ENCODE measurements at places on chromosomes 13 and 19. TPM values are rescaled to one million over a fixed set of nuclear protein-coding genes. Genes with fewer than 3 reads are reported as not detected.

The PSG7 gene
- not detected for total RNA-seq

The PPP1R37 gene
- 21.6 TPM for total RNA-seq

The ZNF675 gene
- total RNA-seq: 22.1 TPM

The CYP2S1 gene
- total RNA-seq: 1.8 TPM

The ZNF541 gene
- 0.34 TPM for total RNA-seq

The NLRP4 gene
- total RNA-seq: not detected

The NBEA gene
- 0.60 TPM for total RNA-seq

The POSTN gene
- total RNA-seq: 0.24 TPM

The CEACAM16 gene
- not detected for total RNA-seq

The ILF3 gene
- 333 TPM for total RNA-seq
